ENCODE measurements at places on chromosomes 5 and 9.

- DNase-seq = no peak
Measured at GRCh38 chr9:101650142-101650541, 55.4 kb upstream of the PPP3R2 start.

GRCh38 chr9:37100741-37101140, 19.6 kb upstream of the ZCCHC7 start:
- no peak for DNase-seq

DNA sequence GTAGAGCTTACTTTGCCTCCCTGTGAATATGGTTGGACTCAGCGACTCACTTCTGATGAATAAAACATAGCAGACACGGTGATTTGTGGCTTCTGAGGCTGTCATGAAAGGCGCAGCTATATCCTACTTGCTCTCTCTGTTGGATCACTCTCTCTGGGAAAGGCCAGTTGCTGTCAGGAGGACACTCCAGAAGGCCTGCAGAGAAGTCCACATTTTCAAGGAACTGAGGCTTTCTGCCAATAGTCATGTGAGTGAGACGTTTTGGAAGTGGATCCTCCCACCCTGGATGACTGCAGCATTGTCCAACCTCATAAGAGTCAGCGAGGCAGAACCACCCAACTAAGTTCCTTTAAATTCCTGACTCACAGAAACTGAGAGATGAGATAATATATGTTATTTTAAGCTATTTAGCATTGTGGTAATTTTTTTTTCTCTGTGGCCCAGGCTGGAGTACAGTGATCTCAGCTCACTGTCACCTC, 156.0 kb upstream of the MAST4 start:
- no peak for DNase-seq

DNA sequence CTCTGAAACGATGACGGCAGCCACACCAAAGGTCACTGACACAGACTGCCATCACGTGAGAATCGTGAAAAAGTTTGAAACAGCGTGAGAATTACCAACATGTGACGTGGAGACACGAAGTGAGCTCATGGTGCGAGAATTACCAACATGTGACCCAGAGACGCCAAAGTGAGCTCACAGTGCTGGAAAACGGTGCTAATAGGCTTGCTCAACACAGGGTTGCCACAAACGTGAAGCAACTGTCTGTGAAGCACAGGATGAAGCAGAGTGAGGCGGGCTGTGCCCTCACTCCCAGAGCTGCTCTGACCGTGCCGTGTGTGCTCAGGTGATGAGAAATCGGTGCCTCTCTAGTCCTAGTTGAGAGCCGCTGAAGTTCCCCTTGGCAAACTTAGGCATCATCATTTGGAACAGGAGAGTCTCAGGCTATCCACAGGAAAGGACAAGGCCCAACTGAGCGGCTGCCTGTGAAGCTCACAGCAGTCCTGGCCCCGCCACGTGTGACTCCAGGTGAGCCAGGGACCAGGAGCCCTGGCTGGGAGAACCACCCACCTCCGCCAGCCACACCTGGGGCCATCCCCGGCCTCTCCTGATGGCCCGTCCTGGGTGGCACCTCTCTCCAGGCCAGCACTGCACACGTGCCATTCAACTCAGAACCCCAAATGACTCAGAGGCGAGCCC, 29.8 kb upstream of the SLC6A3 start:
- DNase-seq = no peak

GRCh38 chr5:150497989-150498317, 10.0 kb upstream of the NDST1 start:
- DNase-seq = no peak

DNA sequence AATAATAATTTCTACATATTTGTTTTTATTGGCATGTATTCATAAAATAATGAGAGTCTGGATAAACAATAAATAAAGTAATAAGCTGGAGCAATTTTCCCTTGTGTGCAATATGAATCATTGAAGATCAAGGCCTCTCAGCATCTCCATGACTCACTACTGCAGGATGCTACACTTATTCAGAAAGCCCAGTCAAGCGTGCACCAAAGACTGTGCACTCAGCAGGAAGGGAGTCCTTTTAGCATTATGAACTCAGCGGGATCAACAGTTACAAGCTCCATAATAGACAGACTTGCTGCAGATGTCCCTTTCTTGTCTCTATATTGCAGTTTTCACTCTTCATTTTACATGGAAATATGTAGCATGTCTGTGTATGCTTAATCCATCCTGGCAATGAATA, 485.3 kb downstream of the CDH9 start:
- DNase-seq = no peak

DNA sequence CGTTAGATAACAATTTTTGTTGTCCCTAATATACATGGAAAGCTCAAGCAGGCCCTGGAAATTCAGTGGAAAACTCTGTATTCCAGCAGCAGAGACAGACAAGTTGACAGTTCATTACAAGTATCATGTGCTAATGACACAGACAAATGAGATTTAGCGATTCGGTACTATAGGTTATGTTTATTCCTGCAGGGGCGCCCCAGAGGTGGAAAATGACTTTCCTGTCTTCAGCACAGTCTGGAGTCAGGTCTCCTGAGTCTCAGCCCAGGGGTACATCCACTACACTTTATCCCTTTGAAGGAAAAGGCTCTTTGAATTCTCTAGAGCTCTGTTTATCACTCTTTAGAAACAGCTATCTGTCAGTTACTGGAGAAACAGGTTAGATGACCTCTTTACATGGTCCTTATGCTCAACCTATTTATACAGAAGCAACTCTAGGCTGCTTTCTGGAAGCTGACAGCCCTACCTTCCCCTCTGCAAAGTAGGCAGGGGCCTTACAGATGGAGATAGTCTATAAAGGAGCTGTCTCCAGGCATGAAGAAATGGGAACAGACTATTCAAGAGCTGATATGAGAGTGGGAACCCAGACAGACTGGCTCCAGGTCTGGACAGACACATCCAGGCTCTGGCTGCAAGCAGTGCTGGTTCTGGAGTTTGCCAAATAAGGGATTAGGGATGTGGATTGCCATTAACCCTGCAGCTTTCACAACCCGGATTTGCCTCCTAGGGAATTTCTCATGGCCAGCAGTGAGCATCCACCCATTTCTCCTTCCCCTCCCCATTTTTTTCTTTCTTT, 7.2 kb upstream of the SLC31A2 start:
- DNase-seq = no peak

- no peak for DNase-seq
Measured at GRCh38 chr9:31601666-31602065, 782.8 kb upstream of the ACO1 start.

GRCh38 chr5:6393596-6394194, 15.3 kb upstream of the MED10 start:
- DNase-seq = no peak

- no peak for DNase-seq
Measured at GRCh38 chr9:129547063-129547462, 73.8 kb downstream of the C9orf50 start.

- DNase-seq = peak; percentile 1
Measured at GRCh38 chr5:147628058-147628895, 118.4 kb upstream of the DPYSL3 start.

GRCh38 chr5:180811623-180812124, 9.1 kb upstream of the MGAT1 start:
- DNase-seq = no peak

- DNase-seq = no peak
Measured at GRCh38 chr5:107565791-107566767, 104.7 kb downstream of the EFNA5 start.

- DNase-seq = no peak
Measured at GRCh38 chr5:39120052-39120420, 45.8 kb upstream of the RICTOR start.

Data from effector memory CD4-positive, alpha-beta T cell (primary cell).